ENCODE measurements at places on chromosomes 1 and 21.

GRCh38 chr1:159921700-159922504 is 3.4 kb downstream of the TAGLN2 start:
- no peak for DNase-seq

DNA sequence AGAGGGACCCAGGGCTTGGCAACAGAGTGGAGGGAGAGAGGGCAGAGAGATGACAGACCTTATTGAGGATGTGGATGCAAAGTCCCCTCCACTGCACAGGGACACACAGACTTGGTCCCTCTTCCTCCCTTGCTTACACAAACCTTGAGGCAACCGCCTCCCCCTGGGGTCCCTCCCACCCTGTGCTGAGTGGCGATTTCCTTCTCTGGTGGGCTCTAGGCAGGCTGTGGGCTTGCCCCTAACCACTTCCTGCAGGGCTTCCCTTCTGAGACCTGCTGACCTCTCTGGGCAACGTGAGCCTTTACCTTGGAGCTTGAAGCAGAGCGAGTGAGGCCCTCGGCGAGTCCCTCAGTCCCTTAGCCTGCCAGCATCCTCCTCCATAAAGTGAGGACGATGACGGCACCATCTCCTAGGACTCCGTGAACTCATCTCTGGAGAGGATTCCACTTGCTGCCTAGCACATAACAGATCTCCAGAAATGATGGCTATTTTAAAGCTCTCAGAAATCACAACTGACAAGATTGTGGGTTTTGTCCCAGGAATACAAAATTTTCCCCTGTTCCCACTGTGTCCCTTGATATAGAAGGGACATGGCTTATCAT is 25.0 kb downstream of the KIAA1614 start:
- DNase-seq, result no peak

- no peak for DNase-seq
These were observed 36.4 kb upstream of the COL6A2 start for GRCh38 chr21:46061518-46061917.

- DNase-seq, result no peak
These were observed 65.7 kb upstream of the FCGR2A start for GRCh38 chr1:161439280-161440232.

DNA sequence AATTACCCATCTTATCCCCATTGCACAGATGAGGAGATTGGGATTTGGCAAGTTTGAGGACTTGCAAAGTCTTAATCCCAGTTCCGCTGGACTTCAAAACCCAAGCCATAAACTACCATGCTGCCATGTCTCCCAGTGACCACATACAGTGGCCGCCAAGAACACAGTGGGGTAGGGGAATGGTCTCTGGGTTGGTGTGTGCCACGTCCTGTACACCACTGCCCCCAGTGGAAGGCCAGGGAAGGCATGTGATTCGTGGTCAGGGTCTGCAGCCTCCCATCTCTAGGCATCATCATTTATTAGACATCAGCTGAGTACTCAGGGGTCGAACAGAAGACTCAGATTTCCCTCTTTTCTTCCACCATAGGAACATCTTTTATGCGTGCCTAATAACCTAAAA is 76.0 kb downstream of the MAN1C1 start:
- DNase-seq, result no peak

DNA sequence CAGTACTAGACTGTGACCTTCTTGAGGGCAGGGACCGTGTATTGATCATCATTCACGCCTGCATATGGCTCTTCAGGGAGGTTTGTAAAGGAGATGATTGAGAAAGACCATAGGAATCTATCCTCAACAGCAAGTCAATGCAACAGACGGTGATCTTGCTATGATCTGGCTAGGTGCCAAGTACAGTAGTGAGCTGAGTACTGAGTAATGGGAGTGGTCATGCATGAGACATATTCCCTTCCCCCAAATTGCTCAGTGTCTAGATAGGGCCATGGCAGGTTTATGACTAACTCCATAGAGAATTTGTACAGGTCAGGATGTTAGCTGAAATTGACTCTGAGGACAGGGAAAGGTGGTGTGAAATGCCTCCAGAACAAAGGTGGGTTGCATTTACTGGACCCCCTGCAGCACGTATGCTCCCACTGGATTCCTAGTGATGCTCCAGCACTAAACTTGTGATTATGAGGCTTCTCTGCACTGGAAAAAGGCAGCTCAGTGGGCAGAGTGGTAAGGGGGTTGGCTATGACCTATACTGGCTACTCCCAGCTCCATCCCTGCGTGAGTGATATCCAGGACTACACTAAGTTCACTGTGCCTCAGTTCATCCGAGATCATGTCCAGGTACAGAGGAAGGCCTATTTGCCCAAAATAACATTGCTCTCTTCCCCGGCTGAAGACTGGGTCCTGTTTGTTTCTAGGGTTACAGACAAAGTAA is 37.2 kb downstream of the KCNJ6 start:
- DNase-seq, result peak; percentile 92

- no peak for DNase-seq
These were observed 2.6 kb downstream of the INSRR start for GRCh38 chr1:156856282-156856785.

DNA sequence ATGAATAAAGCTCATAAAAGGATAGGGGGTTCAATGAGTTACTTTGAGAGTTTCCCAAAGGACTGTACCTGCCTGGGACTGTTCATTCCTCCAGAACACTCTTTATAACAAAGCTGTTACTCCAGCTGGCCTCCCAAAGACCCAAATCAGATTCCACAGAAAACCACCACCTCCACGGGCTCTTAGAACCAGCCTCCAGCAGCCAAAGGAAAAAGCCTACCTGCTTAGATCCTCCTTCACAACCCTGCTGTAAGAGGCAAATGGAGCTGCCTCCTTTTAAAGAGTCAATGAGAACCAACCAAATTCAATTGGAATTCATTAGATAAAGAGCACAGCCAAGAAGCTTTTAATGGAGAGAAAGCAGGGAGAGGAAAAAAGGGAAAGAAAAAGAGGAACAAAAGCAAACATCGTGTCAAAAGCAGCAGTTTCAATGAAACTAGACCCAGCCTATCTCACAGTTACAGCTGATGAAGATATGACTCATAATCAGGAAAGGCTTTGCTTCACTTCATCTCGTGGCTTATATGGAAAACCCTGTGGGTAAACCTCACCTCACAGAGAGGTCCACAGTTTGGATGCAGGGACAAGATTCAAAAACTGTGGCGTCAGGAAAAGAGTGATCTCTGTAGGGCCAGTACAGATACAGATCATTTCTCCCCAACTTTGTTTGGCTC is 27.8 kb upstream of the FMO4 start:
- DNase-seq, result no peak

GRCh38 chr1:210239349-210240111 is 6.9 kb downstream of the SERTAD4 start:
- DNase-seq, result peak; percentile 43

- no peak for DNase-seq
These were observed 4.2 kb downstream of the DOP1B start for GRCh38 chr21:36160850-36161178.

DNA sequence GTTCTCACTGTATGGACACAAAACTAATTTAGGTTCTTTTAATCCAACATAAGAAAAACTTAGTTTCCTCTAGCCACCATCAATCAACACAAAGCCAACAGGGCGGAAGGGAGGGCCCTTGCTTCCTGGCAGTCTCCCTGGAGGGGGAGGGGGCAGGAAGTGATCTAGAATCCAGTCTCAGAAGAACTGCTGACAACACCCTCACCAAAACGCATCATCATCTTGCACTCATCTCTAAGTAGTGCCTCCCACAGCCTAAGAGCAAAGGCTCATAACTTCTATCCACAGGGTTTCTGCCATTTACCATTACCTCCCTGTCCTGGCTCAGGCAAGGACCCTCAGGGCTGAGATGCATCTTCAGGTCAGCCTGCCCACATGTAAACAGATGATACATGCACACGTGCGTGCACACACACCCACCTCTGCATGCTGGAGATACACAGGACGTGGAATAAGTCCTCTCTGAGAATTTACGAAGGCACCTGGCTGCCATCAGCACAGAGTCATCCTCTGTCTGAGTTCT is 20.5 kb downstream of the HIVEP3 start:
- DNase-seq, result peak; percentile 74

GRCh38 chr1:199279872-199280645 is 641.2 kb downstream of the PTPRC start:
- no peak for DNase-seq

DNA sequence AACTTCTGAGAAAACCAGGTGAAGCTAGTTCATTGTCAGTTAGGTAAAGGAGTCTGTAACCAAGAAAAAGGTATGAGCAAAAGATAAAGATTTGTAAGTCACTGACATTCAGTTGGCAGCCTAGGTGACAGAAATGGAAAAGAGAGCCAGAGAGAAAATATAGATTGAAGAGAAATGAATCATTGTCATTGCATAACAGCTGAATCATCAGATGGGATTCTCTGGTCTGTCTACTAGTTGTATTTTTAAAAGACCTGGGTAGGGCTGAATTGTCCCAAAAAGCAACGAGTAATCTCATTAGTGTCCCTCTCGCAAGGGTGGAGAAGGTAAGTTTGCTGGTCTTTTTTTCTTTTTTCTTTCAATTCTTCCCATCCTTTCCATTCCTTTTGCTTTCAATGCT is 36.6 kb downstream of the PTGS2 start:
- peak; percentile 89 for DNase-seq

DNA sequence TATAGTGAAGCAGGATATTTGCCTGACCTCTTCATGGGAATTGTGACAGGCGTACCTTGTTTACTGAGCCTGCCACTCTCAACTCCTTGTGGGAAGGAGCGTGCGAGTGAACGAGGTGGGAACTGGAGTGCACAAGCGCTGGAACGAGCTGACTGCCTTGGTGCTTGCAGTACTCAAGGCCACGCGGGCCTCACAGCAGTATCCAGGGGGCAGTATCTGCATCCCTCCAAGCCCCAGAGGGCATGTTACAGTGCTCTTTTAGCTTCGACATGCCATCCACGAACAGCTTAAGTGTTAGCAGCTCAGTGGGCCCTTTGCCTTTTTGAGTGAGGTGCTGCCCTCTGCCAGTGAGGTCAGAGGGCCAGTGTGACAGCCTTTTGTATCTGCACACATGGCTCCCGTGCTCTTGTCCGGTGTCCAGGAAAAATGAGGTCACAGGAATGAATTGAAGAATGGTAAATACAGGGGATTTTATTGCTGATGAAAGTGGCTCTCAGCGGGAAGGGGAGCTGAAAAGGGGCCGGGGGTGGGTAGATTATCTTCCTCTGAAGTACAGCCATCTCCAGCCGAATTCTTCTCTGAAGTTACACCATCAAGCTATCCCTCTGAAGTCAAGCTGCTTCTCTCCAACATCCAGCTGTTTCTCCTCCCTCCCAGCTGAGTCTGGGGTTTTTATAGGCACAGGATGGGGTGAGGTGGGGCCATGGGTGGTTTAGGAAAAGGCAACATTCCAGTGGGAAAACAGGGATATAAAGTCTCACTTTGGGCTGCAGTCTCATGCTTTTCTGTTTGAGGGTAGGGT is 69.3 kb downstream of the EPB41 start:
- DNase-seq, result no peak

GRCh38 chr1:89675677-89676076 is 42.8 kb downstream of the LRRC8C start:
- no peak for DNase-seq

- DNase-seq, result peak; percentile 58
These were observed 23.8 kb downstream of the LHX4 start for GRCh38 chr1:180253585-180254495.

DNA sequence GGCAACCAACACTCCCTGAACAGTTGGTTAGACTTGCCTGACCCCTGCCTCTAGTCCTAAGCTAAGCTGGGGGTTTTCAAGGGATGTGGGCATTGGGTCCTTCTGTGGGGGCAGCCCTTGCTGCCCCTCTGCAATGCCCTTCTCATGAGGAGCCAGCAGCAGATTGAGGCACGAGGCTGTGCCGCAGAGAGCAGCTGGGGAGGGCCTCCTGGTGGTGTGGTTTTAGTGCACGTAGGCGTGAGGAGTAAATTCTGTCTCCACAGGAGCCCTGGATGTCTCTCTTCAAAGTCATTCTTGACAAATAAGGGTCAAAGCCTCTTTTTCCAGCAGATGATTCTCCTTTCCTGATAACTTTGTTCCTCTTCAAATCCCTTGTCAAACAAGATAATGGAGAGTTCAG is 31.8 kb upstream of the KLHDC7A start:
- no peak for DNase-seq

DNA sequence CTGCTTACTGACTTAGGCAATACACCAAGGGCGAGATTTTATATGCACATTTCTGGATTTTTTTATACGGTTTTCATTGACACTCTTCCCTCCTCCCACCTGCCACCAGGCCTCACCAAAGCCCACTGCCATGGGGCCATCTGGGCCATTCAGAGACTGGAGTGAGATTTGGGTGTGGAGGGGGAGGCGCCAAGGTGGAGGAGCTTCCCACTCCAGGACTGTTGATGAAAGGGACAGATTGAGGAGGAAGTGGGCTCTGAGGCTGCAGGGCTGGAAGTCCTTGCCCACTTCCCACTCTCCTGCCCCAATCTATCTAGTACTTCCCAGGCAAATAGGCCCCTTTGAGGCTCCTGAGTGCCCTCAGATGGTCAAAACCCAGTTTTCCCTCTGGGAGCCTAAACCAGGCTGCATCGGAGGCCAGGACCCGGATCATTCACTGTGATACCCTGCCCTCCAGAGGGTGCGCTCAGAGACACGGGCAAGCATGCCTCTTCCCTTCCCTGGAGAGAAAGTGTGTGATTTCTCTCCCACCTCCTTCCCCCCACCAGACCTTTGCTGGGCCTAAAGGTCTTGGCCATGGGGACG is 57.9 kb downstream of the LACTBL1 start:
- no peak for DNase-seq

GRCh38 chr1:30741239-30741894 is 16.2 kb downstream of the LAPTM5 start:
- no peak for DNase-seq

DNA sequence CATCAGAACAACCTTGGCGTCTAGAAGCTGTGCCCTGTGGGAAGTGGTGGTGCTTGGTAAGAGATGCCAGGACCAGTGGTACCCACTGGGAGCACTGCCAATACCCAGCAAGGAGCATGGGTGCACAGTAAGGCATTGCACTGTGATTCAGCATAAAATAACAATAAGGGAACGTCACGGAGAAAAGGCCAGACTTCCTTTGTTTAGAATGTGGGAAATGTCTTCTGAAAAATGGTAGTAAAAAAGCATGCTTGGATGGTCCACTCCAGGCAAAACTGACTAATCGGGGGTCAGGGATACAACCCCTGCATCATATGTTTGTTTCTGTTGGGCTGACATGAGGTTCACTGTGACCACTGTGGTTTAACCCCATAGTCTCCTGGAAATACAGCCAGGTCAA is 14.7 kb downstream of the METTL18 start:
- no peak for DNase-seq

GRCh38 chr1:175005085-175005783 is 5.5 kb downstream of the CACYBP start:
- no peak for DNase-seq

GRCh38 chr1:112803906-112804762 is 89.0 kb upstream of the PPM1J start:
- DNase-seq, result peak; percentile 82

- DNase-seq, result no peak
These were observed 26.2 kb downstream of the VPS45 start for GRCh38 chr1:150093805-150094204.

- peak; percentile 42 for DNase-seq
These were observed at the start of gene TNFAIP8L2 for GRCh38 chr1:151156515-151156819. TSS of gene TNFAIP8L2 (plus strand) at chr1:151156649. CDS start at chr1:151158698, 2,049 bp downstream.
